ENCODE measurements at places on chromosomes 12 and 14. TPM values are rescaled to one million over a fixed set of nuclear protein-coding genes. Genes with fewer than 3 reads are reported as not detected.

The SLC25A47 gene
- total RNA-seq = not detected

The CARMIL3 gene
- total RNA-seq = 2.8 TPM

The FLVCR2 gene
- 24.3 TPM for total RNA-seq

The FOXN4 gene
- total RNA-seq = 0.10 TPM

DNA sequence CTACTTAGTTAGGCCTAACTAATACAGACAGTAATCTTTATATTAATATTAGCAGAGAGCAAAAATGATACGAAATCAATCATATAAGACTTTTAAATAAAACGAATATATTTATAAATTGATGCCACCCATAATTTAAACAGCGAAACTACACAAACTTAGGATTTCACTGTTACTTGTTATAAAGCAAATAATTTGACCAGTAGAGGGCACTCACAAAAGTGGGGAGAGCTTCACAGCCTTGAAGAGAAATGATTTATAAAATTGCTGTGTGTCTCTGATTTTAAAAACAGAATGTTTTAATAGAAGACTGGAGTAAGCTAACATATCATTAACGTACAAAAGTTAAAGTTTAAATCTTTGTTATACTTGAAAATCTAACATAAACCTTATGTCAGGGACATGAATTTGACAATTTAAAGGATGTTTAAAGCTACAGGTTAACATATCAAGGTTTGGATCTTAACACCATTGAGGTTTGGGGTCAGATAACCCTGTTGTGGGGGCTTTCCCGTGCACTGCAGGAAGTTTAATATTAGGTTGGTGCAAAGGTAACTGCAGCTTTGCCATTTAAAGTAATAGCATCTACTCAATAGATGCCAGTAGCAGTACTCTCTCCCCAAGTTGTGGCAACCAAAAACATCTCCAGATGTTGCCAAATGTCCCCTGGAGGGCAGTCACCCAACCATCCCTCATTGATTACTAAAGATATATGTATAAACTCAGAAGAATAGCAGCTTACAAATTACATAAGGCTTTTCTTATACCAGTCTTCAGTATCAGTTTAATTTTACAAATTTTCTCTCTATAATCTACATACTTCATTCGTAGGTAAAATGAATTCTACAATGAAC is 9.3 kb downstream of the KRAS start:
- DNase-seq = no peak

GRCh38 chr14:49287004-49287403 is 299.2 kb downstream of the RPS29 start:
- DNase-seq = no peak

DNA sequence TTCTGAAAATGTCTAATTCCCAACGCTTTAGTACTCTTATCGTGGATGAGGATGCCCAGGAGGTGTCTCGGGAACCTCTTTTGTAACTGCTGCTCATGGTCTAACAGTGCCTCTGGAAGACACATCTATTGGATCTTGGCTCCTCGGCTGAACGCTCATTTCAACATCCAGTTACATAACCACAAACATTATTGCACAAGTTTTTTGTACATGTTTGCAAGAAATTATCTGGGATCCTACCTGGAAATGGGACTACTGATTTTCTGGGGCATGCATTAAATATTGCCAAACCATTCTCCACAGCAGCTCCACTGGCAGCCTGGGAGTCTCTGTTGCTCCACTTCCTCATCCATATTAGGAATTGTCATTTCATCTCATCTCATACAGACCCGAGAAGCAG is 117.5 kb upstream of the EVL start:
- DNase-seq = no peak

GRCh38 chr12:82099216-82099615 is 259.0 kb downstream of the CCDC59 start:
- DNase-seq = no peak

- no peak for DNase-seq
These were observed 193.2 kb downstream of the DAD1 start for GRCh38 chr14:22395803-22396202.

DNA sequence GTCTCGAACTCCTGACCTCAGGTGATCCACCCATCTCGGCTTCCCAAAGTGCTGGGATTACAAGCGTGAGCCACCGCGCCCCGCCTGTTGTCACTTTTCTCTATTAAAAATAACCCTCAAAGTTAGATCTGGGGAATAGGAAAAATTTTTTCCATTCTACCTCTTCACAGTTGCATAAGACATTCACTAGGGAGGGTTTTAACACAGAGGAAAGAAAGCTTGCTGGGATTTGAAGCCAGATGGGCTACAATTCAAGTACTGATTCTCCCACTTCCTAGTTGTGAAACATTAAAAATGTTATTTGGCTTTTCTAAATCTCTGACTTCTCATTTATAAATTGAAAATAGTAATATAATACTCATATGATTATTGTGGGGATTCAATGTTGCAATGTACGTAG is 23.3 kb upstream of the SLC15A5 start:
- no peak for DNase-seq

GRCh38 chr12:25670076-25671055 is 117.3 kb upstream of the LMNTD1 start:
- no peak for DNase-seq

DNA sequence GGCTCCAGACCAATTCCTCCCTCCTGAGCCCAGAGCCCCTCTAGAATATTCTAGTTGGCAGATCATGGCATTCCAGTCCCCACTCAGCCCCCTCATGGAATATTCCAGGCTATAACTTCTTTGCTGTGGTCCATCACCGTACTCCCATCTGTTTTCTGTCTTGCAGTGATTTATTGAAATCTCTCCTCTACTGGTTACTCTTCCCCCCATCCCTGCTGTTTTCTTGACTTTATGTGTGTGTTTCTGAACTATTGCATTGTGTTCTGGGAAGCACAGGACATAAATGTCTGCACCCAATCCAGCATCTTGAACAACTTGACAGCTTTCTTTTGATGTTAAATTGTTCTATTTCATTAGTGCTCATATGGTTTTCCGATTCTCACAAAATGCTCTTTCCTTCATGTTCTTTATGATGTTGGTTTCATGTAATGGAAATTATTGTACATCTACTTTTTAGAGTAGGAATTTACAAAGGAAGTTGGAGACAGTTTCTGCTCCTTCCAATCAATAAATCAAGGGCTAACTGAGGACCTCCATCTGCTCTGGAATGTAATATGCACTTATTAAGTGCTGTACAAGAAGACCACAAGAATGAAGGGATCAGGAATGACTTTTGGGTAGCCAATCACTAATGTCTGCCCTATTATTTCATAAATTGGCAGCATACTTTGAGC is 26.3 kb downstream of the PDE6H start:
- DNase-seq = no peak

DNA sequence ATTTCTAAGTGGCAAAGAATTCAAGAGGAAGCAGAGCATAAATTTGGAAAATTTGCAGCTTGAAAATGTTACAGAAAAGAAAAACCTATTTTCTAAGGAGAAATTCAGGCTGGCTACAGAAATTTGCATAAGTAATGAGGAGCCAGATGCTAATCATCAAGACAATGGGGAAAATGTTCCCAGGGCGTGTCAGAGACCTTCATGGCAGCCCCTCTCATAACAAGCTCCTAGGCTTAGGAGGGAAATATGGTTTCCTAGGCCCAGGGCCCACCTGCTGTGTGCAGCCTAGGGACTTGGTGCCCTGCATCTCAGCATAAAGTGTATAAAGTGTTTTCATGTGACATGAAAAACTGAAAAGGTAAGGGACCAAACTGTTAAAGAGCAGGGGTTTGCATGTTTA is 1796.3 kb upstream of the FLRT2 start:
- no peak for DNase-seq

- DNase-seq = no peak
These were observed 2.6 kb downstream of the SMIM41 start for GRCh38 chr12:52082026-52082668.

GRCh38 chr14:88323086-88323522 is at the start of gene KCNK10:
Gene KCNK10 (minus strand): TSS chr14:88323269. CDS start chr14:88322798, 471 bp downstream.
- no peak for DNase-seq

- DNase-seq = no peak
These were observed 355.4 kb upstream of the FAR2 start for GRCh38 chr12:28793581-28794151.

- DNase-seq = no peak
These were observed 286.2 kb downstream of the RAD51B start for GRCh38 chr14:68105816-68106215.

DNA sequence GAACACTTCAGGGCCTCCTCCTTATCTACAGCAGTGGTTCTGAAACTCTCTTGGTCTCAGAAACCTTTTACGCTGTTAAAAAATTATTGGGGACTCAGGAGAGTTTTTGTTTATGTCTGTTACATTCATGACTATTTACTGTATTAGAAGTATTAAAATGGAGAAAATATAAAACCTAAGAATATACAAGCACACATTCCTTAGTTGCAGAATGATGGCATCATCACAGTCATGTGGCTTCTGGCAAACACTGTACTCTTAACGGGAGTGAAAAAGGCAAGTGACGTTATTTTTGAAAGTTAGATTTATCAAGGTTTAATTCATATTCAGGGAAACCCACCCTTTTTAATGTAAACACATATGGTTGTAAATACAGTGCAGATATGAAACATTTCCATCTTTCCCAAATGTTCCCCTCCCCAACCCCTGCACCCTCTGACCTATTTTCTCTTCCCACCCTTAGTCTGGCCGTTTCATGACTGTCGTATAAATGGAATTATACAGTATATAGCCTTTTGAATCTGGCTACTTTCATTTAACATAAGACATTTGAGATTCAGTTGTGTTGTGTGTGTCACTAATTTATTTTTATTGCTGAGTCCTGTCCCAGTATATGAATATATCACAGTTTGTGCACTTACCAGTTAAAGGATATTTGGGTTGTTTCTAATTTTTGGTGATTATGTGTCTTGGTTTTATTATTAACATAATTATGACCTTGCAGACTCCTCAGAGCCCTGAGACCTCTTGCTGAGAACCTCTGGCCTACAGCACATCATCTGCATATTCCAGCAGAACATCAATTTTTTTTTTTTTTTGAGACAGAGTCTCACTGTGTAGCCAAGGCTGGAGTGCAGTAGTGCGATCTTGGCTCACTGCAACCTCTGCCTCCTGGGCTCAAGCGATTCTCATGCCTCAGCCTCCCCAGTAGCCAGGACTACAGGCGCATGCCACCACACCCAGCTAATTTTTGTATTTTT is 457.0 kb downstream of the PCNX1 start:
- DNase-seq = no peak

DNA sequence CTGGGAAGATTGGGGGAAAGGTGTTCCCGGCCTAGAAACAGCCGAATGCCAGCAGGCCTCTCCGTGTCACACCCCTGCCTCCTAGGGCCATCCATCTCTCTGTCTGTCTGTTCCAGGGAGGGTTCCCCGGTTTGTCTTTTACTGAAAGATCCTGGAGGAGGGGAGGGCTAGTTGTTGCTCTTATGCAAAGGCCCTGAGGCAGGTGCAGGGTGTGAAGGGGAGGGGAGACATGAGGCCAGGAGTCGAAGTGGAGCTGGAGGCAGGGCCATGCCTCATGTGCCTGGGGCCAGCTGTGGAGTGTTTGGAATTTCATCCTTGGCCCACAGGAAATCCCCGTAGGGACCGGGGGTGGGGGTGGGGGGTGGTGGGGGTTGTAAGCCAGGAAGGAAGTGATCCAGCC is 8.7 kb upstream of the RCOR1 start:
- DNase-seq = no peak

- no peak for DNase-seq
These were observed 97.8 kb downstream of the TMEM30B start for GRCh38 chr14:61183196-61183885.

GRCh38 chr12:116122628-116123027 is 154.9 kb downstream of the MED13L start:
- DNase-seq = no peak

DNA sequence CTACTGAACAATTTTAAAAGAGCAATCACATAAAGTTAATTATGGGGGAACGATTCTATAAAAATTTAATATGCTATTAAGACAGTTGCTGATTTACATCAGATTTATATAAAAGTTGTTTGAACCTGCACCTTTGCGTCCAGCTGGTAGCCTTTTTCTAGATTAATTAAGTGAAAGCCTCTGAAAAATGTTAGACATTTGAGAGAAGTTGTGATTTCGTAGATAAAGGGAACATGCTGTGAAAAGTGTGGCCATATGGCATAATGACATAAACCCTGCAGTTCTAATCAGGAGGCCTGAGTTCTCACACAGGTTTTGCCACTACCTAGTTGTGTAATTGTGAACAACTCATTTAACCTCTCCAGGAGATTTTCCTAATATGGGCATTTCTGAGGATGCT is 187.2 kb downstream of the TMTC2 start:
- DNase-seq = no peak

All from lower leg skin (tissue), 4 donors.